ENCODE measurements at places on chromosomes 5 and 9.

- no peak for DNase-seq
Observed at GRCh38 chr9:77221431-77221830, 44.1 kb downstream of the VPS13A start.

- no peak for DNase-seq
Observed at GRCh38 chr5:4625206-4625896, 514.8 kb upstream of the ADAMTS16 start.

DNA sequence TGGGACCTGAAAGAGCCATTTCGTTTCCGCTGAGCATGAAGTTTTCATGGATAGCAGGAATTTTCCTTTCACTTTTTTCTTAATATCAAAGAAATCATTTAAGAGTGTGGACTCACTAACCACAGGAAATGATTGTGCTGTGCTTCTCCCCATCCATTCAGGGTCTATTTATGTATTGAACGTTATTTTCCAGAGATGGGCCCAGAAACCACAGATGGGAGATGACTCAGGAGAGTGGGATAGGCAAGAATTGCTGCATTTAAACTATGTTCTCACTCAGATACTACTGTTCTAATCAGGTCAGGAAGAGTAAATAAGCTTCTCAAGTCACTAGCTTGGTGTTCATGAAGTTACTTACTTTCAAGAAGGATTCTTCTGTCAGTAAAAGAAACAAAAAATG, 763.8 kb downstream of the DTWD2 start:
- DNase-seq = no peak

GRCh38 chr9:109922617-109923470, 142.8 kb downstream of the PALM2AKAP2 start:
- no peak for DNase-seq

DNA sequence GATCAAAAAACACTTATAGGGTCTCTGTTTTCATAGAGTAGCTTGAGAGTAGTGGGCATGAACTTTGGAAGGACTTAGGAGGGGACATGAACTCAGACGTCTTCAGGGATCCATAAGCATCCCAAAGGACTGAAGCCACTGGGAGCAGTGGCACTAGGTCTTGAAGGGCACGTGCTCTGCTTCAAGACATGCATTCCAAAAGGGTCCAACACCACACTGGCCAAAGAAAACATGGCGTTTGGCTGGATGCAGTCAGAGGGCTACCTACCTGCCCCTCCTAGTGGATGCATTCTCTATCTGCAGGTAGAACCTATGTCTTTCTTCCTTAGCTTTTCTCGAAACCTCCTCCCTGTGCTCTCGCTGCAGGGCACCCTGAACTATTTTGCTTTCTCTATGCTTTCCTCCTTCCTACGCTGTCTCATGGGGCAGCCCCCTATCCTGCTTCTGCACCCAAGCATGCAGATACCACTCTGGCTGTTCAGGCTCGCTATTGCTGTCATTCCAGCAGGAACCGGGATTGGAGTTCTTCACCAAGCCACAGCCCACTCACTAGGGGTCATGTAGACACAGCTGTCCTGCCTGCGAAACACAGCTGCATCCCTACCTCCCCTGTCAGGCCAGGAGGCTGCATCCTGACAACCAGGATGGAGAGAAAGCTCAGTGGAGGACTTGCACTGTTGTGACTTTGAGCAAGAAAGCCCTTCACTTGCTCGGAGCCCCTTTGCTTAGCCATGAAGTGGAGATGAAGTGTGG, 11.9 kb downstream of the FAM240B start:
- no peak for DNase-seq

- DNase-seq = no peak
Observed at GRCh38 chr5:66851306-66851705, 255.1 kb downstream of the MAST4 start.

GRCh38 chr9:71490810-71491209, 277.5 kb downstream of the CEMIP2 start:
- DNase-seq = no peak

DNA sequence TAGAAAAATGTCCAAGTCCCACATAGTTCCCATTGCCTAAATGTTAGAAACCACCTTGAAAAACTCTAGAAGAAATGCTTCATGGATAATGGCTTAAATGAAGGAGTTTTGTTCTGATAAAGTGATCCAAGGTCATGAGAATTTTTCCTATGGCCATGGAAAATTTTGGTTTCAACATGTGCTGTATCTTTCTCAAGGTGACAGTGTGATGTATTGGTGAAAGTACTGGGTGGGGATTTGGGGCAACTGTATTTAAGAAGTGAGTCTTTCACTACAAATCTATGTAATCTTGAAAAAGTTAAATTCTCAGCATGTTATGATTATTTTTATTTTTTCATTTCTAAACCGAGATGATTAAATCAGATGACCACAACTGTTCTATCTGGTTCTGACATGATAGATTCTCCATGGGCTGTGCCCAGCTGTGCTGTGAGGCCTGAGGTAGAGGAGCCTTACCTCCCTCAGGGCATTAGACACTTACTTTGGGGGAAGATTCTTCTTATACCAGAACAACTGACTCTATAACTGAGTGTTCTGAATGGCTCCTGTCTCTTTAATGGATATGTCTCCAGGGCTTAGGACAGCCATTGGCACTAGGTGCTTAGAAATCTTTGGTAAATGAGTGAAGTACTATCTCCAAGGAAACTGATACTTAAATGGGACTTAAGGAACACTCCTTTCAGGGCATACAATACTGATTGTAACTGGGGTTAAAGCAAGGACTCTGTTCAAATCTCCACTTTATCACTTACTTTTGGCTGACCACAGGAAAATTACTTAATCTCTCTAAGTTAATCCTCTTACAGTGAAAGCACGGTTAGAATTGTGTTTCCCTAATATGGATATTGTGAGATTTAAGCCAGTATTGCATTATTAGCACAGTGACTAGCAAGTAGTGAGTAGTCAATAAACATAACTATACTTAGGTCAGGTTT, 397.4 kb upstream of the MEF2C start:
- no peak for DNase-seq

- no peak for DNase-seq
Observed at GRCh38 chr5:95022967-95023695, 261.8 kb downstream of the MCTP1 start.

- DNase-seq = no peak
Observed at GRCh38 chr5:73264631-73265030, 91.6 kb downstream of the TMEM174 start.

- no peak for DNase-seq
Observed at GRCh38 chr5:148633067-148633377, 21.3 kb downstream of the HTR4 start.

DNA sequence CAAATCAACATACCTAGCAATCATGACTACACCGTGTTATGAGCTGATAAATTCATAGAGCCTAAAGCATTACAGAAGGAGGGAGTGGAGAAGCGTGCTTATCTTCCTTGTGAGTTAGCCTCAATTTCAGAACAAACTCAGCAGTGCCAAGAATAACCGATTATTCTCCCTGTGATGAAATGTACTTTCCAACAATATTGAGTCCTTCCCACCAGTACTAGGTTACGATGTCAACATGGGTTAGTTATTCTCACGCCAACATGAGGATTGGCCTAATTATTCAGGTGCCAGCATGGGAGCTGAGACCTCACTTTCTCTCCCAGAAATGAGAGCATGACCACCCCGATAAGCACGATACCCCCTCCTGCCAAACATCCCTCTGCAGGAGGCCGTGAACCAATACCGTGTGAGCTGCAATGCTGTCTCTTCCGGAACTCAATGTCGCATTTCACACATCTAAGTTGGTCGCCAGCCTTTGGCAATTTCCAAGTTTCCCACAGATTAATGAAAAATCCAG, 193.7 kb downstream of the ENC1 start:
- no peak for DNase-seq

DNA sequence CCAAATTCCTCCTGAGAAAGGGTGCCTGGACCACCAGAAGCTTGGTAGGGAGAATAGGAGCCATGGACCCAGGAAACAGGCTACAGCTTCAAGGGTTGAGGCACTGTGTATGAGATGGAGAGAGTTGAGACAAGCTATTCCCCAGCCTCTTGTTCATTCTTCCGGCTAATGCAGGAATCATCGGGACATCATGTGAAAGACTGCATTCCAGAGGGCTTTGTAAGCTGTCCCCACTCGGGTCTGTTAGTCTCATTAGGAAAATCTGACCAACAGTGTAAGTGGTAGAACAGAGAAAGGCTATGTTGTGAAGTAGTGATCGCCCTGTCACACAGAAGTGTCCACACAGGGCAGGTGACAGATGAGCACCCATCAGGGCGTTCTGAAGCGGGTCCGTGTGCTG, 81.4 kb downstream of the GABBR2 start:
- DNase-seq = no peak

- DNase-seq = no peak
Observed at GRCh38 chr9:113493203-113493520, 29.6 kb downstream of the RGS3 start.

DNA sequence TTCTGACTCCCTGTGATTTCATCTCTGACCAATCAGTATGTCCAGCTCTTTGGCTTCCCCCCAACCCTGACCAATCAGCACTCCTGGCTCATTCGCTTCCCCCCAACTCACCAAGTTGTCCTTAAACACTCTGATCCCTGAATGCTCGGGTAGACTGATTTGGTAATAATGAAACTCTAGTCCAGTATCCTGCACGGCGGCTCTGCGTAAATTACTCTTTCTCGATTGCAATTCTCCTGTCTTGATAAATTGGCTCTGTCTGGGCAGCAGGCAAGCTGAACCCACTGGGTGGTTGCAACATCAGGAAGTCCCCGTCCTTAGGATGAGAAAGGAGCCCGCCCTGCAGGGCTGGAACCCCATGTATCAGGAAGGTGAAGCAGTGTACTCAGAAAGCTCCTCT, 10.4 kb downstream of the FCN2 start:
- no peak for DNase-seq

DNA sequence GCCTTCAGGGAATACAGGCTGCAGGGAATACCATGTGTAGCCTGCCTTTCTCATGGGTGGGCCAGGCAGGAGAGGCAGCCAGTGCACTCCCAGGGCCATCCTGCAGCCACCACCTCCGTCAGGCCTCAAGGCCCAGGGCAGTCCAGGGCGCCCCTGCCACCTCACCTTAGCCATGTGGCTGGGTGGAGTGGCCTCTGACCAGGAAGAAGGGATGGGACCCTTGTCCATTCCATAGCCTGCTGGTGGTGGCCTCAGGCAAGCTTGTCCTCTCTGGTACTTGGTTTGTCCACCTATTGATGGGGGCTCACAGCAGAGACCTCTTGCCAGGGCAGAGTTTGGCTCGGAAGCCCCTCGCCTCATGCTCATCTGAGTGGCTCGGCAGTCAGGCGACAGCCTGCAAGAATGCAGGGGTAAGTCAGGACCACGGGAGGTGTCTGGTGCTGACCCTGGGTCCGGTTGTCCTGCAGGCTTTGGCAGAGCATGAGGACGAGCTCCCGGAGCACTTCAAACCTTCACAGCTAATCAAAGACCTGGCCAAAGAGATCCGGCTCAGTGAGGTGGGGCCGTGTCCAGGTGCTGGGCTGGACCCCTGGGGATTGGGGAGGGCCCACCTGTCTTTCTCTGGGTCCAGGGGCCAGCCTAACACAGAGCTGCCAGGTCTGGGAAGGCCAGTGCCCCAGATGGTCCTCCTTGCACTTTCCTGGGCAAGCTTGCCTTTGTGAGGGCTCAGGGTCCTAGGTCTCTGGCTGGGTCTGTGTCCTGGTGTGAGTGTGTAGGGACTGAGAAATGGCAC, 82.9 kb downstream of the PHF2 start:
- DNase-seq = no peak

DNA sequence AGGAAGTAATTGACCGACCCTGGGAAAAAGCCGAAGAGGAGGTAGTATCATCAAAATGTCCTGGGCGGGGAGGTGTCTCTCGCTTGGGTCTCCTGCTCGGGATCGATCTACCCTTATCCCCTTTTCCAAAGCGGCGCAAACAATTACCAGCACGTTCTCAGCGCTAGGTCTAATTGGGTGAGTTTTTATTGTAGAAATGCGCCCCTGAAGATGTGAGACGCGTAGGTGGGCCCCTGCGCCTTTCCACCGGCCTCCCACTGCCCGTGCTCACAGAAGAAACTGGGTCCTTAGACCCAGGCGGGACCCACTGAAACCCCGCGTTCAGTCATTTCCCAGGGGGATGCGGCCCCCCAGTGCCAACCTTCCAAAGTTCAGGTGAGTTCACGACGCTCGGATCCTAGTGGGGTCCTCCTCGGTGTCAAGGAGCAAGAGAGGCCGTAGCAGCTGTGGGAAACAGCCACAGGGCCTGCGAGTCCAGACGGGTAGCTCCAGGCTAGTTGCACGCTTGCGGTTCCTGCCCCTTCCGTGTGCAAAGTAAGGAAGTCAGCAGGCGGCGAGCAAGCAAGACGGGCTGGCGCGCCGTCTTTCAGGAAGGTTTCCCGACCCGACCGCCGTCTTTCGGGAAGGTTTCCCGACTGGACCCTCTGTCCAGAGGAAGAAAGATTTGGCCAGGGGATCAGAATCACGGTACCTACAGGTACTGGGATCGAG, 1.5 kb downstream of the SMIM32 start:
- no peak for DNase-seq

DNA sequence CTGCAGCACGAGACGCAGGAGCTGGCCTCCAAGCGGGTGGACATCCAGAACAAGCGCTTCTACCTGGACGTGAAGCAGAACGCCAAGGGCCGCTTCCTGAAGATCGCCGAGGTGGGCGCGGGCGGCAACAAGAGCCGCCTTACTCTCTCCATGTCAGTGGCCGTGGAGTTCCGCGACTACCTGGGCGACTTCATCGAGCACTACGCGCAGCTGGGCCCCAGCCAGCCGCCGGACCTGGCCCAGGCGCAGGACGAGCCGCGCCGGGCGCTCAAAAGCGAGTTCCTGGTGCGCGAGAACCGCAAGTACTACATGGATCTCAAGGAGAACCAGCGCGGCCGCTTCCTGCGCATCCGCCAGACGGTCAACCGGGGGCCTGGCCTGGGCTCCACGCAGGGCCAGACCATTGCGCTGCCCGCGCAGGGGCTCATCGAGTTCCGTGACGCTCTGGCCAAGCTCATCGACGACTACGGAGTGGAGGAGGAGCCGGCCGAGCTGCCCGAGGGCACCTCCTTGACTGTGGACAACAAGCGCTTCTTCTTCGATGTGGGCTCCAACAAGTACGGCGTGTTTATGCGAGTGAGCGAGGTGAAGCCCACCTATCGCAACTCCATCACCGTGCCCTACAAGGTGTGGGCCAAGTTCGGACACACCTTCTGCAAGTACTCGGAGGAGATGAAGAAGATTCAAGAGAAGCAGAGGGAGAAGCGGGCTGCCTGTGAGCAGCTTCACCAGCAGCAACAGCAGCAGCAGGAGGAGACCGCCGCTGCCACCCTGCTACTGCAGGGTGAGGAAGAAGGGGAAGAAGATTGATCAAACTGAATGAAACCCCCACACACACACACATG, 654 bp downstream of the PURA start:
- peak; percentile 27 for DNase-seq

DNA sequence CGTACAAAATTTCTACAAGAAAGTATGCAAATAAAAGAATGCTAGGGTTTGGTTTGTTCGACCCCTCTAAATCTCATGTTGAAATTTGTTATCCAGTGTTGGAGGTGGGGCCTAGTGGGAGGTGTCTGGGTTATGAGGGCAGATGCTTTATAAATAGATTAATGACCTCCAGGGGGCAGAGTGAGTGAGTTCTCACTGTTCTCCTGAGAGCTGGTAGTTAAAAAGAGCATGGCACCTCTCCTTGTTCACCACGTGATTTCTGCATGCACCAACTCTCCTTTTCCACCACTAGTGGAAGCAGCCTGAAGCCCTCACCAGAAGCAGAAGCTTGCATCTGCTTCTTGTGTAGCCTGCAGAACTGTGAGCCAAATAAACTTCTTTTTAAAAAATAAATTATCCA, 50.4 kb upstream of the FAM170A start:
- DNase-seq = no peak

Data from activated CD4-positive, alpha-beta T cell treated with anti-CD3 and anti-CD28 coated beads for 4 hours (primary cell).